ENCODE measurements at places on chromosomes 11 and 22. TPM values are rescaled to one million over a fixed set of nuclear protein-coding genes. Genes with fewer than 3 reads are reported as not detected.

DNA sequence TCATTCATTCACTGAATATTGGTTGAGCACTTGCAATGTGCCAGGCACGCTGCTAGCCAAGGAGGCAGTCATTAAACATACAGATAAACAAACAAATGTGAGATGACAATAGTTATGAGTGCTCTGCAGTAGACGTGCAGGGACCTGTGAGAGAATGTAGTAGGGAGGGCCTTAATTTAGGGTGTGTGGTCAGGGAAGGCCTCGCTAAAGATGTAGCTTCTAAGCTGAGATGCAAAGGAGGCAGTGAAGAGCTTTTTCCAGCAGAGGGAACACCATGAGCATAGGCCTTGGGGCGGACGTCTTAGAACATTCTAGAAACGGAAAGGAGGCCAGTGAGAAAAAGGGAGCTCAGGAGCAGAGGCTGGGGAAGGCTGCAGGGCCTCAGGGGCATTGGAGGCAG lies 789 bp upstream of the NCF4 start:
- H3K4me3 ChIP-seq, result no peak overlapping the region
- no peaks in the 10 kb centered on the region for H3K36me3 ChIP-seq
- no peak for DNase-seq
- no peak overlapping the region for H3K27ac ChIP-seq
- peaks cover 29% of the 10 kb centered on the region for H3K27me3 ChIP-seq

DNA sequence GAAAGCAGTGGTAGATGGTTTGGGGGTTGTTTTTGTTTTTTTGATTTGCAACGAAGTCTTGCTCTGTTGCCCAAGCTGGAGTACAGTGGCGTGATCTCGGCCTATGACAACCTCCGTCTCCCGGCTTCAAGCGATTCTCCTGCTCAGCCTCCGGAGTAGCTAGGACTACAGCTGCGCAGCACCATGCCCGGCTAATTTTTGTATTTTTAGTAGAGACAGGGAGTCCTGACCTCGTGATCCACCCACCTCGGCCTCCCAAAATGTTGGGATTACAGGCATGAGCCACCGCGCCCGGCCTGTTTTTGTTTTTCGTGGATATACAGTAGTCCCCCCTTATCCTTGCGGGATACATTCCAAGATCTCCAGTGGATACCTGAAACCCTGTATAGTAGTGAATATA lies 6.6 kb downstream of the EP300 start:
- no peaks in the 10 kb centered on the region for H3K27me3 ChIP-seq
- peaks cover 23% of the 10 kb centered on the region for H3K36me3 ChIP-seq
- no peak for DNase-seq
- no peak overlapping the region for H3K27ac ChIP-seq
- peaks cover 15% of the 10 kb centered on the region for H3K4me1 ChIP-seq

DNA sequence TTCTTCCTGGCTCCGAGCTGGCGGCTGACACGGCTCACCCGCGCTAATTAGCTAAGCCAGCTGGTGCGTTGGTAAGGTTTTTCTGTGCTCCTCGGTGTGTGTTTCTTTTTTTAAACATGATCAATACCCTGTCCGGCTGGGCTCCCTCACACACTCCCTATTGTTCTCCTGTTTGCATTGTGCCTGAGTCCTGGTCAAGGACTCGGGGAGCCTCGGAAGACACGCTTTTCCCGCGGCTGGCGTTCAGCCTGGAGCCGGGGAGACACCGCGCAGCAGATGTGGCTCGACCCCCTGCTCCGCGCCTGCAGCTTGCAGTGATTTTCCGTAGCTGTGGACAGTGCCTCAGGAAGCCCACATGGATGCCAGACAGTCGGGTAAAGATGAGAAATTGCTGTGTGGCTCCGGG lies 454.9 kb upstream of the CADM1 start:
- no peak for DNase-seq
- no peaks in the 10 kb centered on the region for H3K27me3 ChIP-seq
- 0 out of 2 replicates have a peak, but pooled peaks cover 3% of the 10 kb centered on the region for H3K4me1 ChIP-seq
- H3K27ac ChIP-seq, result no peak overlapping the region
- no peak overlapping the region for H3K4me3 ChIP-seq

GRCh38 chr11:44094260-44094868 lies 1.1 kb upstream of the EXT2 start:
- H3K4me1 ChIP-seq, result peaks cover 14% of the 10 kb centered on the region
- H3K4me3 ChIP-seq, result no peak overlapping the region
- 0 out of 2 replicates have a peak, but pooled peaks cover 10% of the 10 kb centered on the region for H3K27me3 ChIP-seq

- no peak for DNase-seq
- no peaks in the 10 kb centered on the region for H3K27me3 ChIP-seq
- H3K27ac ChIP-seq, result no peak overlapping the region
- H3K4me1 ChIP-seq, result peaks cover 54% of the 10 kb centered on the region
- no peak overlapping the region for H3K4me3 ChIP-seq
Measured at GRCh38 chr22:30202531-30203006, 44.0 kb downstream of the LIF start.

DNA sequence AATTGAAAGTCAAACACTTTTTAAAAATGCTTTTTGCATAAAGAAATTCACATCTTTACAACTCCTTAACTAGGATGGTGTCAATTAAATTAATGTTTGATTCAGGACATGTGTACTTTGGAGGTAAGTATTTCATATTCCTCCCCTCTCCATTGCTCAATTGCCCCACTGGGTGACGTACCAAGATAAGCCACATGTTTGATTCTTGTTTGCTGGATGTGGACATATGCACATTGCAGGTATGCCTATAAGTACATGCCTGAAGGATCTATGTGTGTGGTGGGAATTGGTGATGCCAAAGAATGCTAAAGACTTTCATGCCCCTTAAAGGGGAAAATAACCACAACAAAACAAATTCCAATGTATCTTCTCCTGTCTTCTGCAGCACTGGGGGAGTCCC lies 5.8 kb downstream of the CD44 start:
- H3K4me1 ChIP-seq, result peaks cover 71% of the 10 kb centered on the region
- peaks cover 74% of the 10 kb centered on the region for H3K36me3 ChIP-seq
- no peaks in the 10 kb centered on the region for H3K27me3 ChIP-seq
- H3K4me3 ChIP-seq, result no peak overlapping the region
- DNase-seq, result peak; percentile 81

DNA sequence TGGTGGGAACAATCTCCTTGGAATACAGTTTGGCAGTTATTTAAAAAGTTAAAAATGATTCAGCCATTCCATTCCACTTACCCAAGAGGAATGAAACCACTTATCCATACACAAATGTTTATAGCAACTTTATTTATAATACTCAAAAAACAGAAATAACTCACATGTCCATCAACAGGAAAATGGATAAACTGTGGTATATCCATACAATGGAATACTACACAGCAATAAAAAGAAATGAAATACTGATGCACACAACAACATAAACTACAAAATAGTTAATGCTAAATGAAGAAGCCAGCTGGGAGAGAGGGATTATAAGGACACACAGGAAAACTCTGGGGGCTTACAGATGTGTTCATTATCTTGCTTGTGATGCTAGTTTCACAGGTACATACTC lies 64.7 kb downstream of the FCHSD2 start:
- no peaks in the 10 kb centered on the region for H3K27me3 ChIP-seq
- H3K4me1 ChIP-seq, result peaks cover 9% of the 10 kb centered on the region
- DNase-seq, result no peak

DNA sequence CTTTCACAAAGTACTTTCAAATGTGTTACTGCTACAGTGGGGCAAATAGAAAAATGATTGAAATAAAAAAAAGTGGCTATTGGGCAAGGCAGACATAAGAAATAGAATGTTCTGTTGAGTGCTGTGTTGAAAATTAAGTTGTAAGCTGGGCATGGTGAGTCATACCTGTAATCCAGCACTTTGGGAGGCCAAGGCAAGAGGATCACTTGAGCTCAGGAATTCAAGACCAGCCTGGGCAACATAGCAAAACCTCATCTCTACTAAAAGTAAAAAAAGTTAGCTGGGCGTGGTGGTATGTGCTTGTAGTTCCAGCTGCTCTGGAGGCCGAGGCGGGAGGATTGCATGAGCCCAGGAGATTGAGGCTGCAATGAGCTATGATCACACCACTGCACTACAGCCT lies 26.9 kb upstream of the LDHA start:
- no peaks in the 10 kb centered on the region for H3K27me3 ChIP-seq
- DNase-seq, result no peak
- H3K4me1 ChIP-seq, result 0 out of 2 replicates have a peak, but pooled peaks cover 3% of the 10 kb centered on the region
- no peak overlapping the region for H3K27ac ChIP-seq
- H3K4me3 ChIP-seq, result no peak overlapping the region

DNA sequence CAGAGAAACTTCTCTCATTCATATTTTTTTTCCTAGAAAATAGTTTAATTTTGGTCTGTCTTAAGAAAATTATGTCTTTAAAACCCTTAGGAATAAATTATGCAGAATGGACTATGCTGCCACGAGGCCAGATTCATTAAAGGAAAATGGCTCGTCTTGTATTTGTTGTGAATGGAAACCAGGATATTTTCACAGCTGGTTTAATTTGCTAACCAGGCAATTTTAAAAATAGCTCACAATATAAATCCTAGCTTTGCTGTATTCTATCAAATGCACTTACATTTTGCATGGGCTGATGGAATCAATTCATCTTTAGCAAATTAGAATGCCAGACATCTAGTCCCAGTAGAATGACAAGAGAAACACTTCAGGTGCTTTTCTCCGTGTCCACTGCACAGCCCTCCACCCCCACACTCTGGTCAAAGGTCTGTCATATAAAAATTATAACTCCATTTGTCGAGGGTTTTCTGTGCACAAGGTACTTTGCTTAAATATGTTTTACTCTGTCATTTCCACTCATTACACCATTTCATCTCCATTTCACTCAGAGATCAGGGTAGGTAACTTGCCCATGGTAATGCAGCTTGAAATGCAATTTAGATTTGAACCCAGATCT lies 20.3 kb upstream of the TNRC6B start:
- no peaks in the 10 kb centered on the region for H3K27me3 ChIP-seq
- H3K4me3 ChIP-seq, result no peak overlapping the region
- no peak for DNase-seq
- H3K4me1 ChIP-seq, result peaks cover 11% of the 10 kb centered on the region
- no peak overlapping the region for H3K27ac ChIP-seq

TMA7B gene
- not detected for total RNA-seq

DNA sequence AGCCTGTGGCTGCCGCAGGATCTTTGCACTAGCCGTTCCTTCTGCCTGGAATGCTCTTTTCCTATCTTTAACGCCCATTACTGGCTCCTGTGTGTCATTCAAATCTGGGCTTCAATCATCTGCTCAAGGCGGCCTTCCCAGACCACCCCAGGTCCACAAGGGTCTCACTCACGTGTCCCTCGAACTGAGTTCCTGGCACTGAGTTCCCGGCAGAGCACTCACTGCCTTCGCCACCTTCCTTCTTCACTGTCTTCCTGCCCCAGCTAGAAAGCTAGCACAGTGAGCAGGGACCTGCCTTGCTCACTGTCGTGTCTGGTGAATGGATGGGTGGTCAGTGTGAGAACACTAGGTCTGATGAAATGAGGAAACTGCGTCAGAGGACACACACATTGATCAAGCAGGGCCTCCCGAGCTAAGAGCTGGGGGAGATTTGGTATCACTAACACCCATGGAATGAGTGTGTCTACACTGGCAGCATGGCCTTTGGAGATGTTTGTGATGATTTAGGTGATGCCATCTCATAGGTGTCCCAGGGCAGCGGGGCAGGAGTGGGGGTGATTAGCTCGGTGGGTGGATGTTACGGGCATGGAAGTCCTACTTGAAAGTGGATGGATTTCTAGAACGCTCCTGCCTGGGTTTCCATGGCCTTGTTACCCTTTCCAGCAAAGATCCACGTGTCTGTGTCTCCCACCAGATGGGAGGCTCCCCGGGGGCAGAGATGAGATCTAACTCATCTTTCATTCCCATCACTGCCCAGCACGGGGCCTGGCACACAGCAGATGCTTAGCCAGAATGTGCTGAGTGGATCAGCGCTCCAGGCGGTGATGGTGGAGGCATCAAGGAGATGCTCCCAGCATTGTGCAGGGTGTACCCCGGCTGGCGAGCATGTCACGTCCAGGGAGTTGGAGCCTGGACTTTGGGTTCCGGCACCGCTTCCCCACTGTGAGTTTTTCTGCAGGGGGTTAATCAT lies 64.5 kb downstream of the SHISAL1 start:
- no peaks in the 10 kb centered on the region for H3K36me3 ChIP-seq
- no peaks in the 10 kb centered on the region for H3K27me3 ChIP-seq
- H3K4me3 ChIP-seq, result no peak overlapping the region
- no peak overlapping the region for H3K27ac ChIP-seq
- DNase-seq, result peak; percentile 25

DNA sequence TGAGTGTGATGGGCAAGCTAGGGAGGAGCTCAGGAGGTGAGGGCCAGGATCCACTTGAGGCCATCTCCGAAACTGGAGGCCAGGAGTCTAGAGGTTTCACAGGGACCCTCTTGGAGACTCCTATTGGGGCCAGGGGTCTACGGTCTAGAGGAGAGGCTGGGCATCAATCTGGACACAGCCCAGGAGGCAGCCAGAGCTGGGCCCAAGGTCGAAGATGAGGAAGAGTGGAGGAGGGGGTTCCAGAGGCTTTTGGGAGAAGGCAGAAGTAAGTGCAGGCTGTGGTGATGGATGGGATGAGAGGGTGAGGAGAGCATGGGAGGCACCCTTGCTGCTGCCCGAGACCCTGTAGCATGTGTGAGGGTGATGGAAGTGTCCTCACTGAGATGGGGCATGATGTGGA lies 56.6 kb downstream of the LRRC32 start:
- H3K36me3 ChIP-seq, result no peaks in the 10 kb centered on the region
- no peak overlapping the region for H3K4me3 ChIP-seq
- no peak for DNase-seq
- no peaks in the 10 kb centered on the region for H3K27me3 ChIP-seq

- no peak for DNase-seq
- H3K4me3 ChIP-seq, result no peak overlapping the region
- H3K27me3 ChIP-seq, result no peaks in the 10 kb centered on the region
- H3K36me3 ChIP-seq, result no peaks in the 10 kb centered on the region
Measured at GRCh38 chr11:6385046-6385777, 5.1 kb upstream of the SMPD1 start.

DNA sequence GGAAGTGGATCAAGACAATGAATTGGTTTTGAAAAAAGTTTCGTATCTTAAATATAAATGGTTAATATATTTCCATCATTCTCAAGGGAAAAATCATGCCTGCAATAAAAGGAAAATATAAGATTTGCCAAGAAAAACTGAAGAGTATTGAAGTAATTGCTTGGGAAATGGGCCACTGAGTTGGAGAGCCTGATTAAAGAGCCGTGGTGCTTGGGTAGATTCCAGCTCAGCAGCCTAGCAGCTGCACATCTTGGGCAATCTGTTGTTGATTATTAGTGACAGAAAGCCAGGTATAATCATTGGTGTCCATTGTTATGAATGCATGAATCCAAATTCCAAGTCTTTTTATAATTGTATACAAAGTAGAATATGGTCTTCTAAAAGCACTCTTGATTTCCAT lies 800.9 kb upstream of the CHORDC1 start:
- H3K27ac ChIP-seq, result no peak overlapping the region
- no peaks in the 10 kb centered on the region for H3K36me3 ChIP-seq
- H3K27me3 ChIP-seq, result no peaks in the 10 kb centered on the region
- no peak overlapping the region for H3K4me3 ChIP-seq

GRCh38 chr11:8289492-8289918 lies 25.8 kb upstream of the LMO1 start:
- H3K27me3 ChIP-seq, result no peaks in the 10 kb centered on the region
- H3K4me1 ChIP-seq, result no peaks in the 10 kb centered on the region
- H3K4me3 ChIP-seq, result no peak overlapping the region

Measured in SJSA1 (cell line).